ENCODE measurements at places on chromosomes 5 and 9.

- no peak for DNase-seq
Measured at GRCh38 chr9:92988215-92988768, 41.0 kb downstream of the FGD3 start.

DNA sequence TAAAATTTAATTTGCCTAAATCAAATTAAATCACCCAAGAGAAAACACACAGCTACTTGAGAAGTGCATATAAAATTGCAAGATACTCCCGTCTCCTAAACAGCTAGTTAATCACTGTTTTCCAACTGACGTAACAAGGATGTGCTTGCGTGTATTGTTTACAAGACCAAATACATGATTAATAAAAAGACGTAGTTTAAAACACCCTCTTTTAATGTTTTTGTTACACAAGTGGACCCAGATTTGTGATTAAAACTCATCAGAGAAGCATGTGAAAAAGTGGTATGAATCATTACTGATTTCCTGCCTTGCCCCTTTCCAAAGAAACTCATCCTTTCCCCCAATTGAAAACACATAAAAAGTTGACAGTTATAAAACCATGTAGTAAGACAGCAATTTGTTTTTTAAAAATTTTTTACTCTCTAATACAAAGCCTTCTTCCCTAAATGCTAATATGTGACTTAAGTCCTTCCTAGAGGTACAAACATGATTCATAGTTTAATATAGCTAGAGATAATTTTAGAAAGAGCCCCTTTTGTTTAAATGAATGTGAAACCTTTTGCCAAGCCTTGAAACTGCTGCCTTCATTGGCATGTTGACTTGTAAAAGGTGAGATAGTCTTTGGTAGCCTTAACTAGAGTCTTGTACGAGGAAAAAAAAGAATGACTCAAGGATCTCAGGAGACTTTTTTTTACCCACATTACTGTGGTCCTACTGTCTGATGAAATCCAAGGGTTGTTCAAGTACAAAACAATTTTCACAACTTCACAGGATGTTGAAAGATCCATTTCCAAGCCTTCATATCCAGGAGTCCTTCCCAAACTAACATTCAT lies 61.4 kb upstream of the FST start:
- DNase-seq: no peak

GRCh38 chr5:16894236-16895057 lies 41.6 kb downstream of the MYO10 start:
- DNase-seq: no peak

- DNase-seq: no peak
Measured at GRCh38 chr5:73909474-73909873, 283.5 kb downstream of the ARHGEF28 start.

DNA sequence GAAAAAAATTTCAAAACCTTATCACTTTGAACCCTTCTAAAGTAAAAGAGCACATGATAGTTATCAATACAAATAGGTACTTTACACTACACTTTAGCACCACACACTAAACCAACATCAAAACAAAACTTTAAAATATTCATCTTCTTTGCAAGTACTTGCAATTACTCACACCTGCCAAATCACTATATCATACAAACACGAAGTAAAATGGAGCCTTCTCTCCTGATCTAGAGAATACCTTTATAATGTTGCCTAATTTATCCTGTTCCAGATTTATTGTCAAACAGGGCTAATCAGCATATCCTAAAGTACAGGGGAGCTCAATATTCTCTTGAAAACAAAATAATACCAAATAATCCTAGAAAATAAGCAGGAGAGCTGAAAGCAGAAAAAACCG lies 3.0 kb downstream of the RNF145 start:
- DNase-seq: no peak

DNA sequence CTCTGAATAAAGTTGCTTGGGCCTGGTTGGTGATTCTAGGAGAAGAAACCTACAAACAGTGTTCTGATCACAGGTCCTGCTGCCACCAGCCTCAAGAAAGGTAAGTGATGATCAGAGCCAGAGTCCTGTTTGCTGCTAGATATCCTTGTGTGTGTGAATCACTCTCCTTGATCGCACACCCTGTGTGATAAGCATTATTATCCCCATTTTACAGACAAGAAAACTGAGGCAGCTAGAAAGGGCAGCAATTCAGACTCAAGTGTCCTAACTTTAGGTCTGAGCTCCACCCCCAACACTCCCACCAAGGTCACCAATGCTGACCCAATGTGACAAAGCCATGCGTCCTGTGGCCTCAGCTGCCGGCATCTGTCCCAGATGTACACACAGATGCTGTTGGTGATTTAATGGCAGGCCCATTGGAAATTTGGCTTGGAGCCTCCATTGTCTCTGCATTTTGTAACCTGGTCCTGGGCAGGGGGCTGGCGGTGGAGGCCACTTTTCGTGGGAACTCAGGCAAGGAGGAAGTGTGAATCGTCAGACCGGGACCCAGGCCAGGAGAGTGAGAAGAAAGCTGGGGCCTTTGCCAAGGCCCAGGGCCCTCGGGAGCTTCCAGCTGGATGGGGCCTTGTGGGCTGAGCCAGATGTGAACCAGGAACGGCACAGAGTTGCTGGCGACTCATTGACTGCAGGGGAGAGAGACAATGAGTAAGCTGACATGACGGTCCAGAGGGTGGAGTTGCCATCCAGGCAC lies 29.8 kb upstream of the GGTA1 start:
- peak; percentile 39 for DNase-seq

DNA sequence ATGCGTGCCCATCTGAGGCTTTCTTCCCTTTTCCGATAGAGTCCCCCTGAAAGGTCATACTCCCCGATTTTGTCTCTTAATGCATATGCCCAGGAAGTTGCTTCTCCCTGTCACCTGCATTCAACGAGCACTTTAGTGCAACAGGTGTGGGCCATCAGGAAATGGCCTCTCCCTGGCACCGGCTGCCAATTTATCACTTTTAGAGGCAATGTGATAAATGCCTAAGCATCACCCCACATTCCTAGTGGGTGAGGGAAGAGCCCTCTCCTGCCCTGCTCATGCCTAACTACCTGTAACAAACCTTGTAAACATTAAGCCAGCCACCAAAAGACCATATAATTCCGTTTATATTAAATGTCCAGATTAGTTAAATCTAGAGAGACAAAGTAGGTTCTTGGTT lies 1.1 kb upstream of the SNAPC3 start:
- no peak for DNase-seq

GRCh38 chr9:136326761-136327303 lies 507 bp upstream of the GPSM1 start:
- no peak for DNase-seq

GRCh38 chr9:28155671-28156070 lies 582.4 kb upstream of the C9orf72 start:
- DNase-seq: no peak

DNA sequence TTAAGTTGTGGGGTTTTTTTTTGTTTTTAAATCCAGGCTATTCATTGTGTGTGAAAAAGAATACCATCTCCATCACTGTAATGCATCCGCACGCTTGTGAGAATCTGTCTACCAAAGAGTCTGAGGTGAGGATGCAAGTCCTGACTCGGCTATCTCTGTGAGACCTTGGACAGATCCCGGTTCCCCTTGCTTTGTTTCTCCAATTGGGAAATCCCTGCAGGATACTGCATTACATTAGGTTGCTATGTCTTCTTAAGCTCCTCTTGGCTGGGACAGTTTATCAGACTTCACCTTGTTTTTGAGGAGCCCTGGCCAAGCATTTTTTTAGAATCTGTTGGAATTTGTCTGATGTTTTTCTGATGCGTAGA lies 46.8 kb downstream of the GALNT10 start:
- no peak for DNase-seq

- DNase-seq: no peak
Measured at GRCh38 chr9:92807757-92808725, 43.4 kb upstream of the BICD2 start.

DNA sequence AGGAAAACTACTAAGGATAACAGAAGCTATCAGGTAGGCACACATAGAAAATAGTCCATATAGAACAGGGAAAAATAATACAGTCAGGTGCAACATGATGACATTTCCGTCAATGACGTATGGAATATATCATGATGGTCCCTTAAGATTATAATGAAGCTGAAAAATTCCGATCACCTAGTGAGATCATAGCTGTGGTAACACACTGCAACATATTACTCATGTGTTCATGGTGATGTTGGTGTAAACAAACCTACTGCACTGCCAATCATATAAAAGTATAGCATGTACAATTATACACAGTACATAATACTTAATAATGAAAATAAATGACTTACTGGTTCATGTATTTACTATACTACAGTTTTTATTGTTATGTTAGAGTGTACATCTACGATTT lies 60.0 kb downstream of the MEGF9 start:
- DNase-seq: no peak

GRCh38 chr5:61137835-61138234 lies 24.4 kb downstream of the SMIM15 start:
- no peak for DNase-seq

- DNase-seq: no peak
Measured at GRCh38 chr9:10112070-10112469, 500.7 kb downstream of the PTPRD start.

DNA sequence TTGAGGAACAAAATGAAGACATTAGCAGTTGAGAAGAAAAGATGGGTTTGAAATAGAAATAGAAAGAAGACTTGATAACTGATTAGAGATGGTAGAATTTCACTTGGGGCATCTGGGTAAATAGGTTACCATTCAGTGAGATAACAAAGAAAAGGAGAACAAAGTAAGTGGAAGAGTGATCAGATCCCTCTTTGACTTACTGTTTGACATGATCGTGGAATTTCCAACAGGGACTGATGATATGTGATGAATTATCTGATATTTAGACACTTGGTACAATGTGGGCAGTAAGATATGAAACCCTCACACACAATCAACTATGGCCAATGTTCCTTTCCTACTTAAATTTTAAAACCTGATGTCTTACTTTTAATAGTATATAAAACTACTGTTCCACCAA lies 70.1 kb upstream of the STARD4 start:
- no peak for DNase-seq

- no peak for DNase-seq
Measured at GRCh38 chr5:169717288-169717687, 80.2 kb downstream of the DOCK2 start.

DNA sequence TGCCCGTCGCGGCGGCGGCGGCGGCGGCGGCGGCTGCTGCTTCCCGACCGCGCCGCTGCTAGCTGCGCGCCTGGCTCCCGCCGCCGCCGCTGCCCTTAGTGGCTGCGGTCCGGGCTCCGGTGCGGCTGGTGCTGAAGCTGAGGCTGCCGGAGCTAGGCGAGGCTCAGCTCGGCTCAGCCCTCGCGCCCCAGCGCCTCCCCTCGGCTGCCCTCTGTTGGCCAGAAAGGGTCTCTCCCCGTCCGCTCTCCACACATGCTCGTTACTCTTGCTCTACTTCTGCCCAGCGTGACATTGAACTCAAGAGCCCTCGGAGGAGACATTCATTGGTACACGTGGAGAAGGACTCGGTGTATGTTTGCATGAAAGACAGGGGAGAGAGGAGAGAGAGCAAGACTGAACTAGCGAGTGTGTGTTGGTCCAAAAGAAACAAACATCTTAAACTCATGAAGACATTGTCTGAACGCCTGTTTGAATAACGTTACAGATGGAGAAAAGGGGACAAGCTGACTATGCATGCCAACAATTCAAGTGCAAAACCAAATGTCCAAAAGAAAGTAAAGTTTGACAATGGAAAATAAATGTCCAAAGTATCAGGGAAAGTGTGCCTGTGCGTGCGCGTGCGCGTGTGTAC lies at the start of gene HCN1:
HCN1 (minus strand) TSS at position 175 of the 631 bp plus-strand sequence.
- DNase-seq: peak; percentile 47

GRCh38 chr9:74277532-74277931 lies 219.6 kb upstream of the RORB start:
- DNase-seq: no peak

DNA sequence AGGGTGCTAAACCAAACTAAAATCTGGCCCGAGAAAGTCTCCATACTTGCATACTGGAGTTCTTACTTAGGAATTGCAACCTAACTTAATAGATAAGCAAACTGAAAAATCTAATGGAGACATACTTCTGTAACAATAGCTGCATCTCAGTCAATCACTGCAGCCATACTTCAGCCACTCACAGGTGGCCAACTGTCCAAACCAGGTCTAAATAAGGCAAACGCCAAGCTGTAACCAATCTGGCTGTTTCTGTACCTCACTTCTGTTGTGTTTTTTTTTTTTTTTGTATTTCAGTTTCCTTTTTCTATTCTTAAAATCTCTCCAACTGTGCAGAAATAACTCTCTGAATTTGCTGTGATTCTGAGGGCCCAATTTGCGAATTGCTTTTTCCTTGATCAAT lies 4.4 kb upstream of the NDUFB6 start:
- no peak for DNase-seq

DNA sequence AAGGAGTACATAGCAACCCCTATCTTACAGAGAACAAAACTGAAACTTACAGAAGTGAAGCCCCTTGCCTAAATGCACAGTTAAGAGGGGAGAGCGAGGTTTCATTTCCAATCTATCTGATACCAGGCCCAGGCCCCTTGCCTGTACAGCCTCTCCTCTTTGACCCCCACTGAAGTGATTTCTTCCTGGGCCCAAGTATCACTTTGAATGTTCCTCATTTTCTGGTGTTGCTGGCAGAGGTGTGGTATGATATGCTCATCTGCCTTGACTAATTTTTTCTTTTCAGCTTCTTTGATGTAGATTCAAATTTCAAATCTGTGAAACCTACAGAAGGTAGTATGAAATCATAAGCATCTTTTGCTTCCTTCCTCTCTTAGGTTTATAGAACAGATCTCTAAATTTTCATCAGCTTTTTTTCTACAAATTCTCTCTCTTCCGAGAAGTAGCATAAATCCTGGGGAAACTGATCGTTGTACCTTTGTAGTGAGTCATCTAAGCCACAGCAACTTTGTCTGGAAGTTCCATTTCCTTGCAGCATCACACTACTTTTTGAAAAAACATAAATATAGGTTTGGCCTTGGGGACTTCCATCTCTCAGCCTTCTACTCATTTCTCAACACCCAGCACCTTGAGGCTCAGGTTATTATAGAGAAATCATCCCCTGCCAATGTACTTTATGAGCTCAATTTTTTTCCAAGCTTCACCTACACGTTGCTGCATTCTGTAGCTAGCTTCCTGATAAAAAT lies 402.4 kb upstream of the PTGER4 start:
- no peak for DNase-seq

GRCh38 chr5:151051066-151051930 lies 29.5 kb downstream of the TNIP1 start:
- DNase-seq: peak; percentile 31

DNA sequence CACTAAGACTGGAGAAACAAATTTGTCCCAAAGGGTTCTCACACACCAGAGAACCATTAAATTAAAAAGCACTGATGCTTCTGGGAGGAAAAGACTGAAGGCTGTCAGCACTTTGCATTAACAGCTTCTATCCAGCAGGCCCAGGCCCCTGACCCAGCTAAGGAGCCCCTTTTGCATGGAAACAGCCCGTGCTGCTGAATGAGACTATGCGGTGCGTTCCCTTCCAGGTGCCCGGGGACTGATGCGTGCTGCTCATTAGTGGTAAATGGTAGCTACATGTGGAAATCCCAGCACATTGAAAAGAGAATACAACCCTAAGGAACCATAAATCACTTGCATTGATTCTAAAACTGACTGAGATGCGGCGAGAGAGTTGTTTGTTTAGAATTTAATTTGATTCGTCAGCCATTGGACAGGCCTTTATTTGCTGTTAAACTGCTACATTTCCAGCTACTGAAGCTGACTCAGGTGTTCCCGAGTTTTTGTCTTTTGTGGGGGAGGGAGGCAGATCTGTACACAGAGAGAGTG lies 351.0 kb upstream of the SLC24A2 start:
- DNase-seq: no peak

Measured in left renal pelvis (tissue), 4 donors.